ENCODE measurements at places on chromosomes 12 and 14.

- no peak for DNase-seq
These were observed 19.9 kb downstream of the BDKRB2 start for GRCh38 chr14:96224480-96225096.

- DNase-seq: no peak
These were observed 1.2 kb downstream of the GLT8D2 start for GRCh38 chr12:104048811-104049210.

GRCh38 chr14:53365486-53366130, 212.5 kb upstream of the DDHD1 start:
- DNase-seq: no peak

DNA sequence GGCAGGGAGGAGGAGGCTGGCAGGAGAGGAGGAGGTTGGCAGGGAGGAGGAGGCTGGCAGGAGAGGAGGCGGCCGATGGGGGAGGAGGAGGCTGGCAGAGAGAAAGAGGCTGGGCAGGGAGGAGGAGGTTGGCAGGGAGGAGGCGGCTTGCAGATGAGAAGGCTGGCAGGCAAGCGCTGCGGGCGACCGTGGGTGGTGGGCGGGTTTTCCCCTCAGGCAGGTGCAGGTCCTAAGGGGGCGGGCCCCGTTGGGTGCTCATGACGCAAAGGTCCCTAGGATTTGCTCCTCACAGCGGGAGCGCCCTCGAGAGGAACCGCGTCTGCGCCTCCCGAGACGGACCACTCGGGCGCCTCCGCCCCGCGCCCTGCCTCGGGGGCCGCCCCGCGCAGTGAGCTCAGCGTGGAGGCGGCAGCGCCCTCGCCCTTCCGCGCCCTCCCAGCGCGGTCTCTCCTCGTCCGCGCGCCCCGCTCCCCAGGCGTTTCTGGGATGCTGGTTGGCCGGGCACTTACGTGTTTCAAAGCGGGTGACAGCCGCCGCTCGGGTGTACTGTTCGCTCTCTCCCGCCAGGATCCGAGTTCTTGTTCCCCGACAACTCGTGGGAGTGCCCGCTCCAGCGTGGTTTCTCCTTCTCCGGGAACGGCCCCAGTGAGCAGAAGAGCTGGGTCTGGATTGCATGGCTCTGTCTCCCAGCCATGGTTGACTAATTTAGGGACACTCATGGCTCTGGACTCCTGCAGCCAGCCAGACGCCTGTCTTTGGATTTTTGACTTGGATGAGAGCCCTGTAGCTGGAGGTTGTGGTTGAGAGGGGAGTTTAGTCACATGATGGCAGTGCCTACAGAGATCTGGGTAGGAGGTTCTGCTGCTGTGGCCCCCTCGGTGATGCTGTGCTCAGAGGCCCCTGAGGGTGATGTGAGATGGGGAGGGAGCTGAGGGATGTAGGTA, 64.1 kb upstream of the PPP4R3A start:
- peak; percentile 56 for DNase-seq

DNA sequence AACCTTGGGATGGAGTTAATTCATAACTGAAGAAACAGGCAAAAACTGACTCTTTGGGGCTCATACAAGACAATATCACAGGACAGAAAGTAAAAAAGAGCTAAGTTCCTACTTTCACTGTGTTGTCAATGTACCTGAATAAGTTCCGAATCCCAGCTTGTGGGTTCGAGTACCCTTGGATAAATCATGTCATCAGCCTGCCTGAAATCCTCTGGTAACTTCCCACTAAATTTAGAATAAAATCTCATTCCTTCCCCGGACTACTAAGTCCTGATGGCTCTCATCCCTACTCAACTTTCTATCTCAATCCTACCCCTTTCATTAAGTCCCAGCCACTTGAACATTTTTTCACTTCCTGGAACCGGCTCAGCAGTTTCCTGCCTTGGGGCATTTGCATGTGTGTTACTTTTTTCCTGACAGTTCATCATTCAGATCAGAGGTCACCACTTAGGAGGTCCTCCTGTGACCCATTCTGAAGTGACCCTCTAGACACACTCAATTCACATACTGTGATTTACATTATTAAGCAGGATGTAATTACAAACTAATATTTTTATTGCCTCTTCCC, 12.7 kb downstream of the ERP29 start:
- no peak for DNase-seq

- DNase-seq: peak; percentile 7
These were observed 31.1 kb upstream of the MON2 start for GRCh38 chr12:62435303-62436163.

DNA sequence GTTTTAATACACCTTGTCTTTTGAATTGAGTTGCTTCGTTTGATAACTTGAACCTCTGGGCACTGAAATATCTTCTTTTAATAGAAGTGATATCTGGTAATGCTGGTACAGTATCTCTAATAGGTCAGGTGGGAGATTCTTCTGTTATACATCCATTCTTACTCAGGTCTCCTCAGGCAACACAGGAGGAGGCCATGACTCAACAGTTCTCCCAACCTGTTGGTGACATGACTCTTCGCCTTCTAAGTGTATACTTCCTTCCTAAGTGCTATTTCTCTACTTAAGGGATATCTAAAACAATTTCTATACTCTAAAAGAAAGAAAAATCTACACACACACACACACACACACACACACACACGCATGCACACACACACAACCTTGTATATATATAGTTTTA, 509.1 kb downstream of the PCNX1 start:
- DNase-seq: no peak

- DNase-seq: no peak
These were observed 228.1 kb downstream of the KCNC2 start for GRCh38 chr12:74981541-74981940.

GRCh38 chr14:96965885-96966595, 168.9 kb downstream of the VRK1 start:
- DNase-seq: no peak

DNA sequence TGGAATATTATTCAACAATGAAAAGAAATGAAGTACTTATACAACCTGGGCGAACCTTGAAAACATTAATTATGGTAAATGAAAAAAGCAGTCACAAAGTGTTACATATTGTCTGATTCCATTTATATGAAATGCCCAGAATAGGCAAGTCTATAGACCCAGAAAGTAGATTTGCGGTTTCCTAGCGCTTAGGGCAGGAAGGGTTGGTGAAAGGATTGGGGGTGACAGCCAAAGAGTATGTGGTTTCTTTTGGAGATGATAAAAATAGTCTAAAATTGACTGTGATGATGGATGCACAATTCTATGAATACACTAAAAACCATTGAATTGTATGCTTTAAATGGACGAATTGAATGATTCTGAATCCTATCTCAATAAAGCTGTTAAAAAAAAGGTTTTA, 55.8 kb downstream of the RESF1 start:
- no peak for DNase-seq

DNA sequence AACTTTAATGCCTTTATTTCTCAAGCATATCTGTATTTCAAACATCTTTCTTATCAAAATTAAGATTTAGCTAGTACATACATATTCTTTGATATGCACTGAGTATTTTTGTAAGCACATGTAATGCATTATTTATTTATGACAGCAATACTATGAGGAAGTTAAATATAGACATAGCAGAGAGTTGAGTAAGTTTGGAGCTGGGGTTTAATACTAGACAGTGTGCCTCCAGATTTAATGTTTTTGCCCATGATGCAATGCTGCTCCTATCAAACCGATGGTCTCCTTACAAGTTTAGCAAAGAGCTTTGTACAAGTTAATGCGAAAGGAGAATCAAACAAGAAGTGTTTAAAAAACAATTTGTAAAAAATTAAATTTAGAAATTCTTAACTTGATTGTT, 826.6 kb upstream of the MGAT4C start:
- DNase-seq: no peak

DNA sequence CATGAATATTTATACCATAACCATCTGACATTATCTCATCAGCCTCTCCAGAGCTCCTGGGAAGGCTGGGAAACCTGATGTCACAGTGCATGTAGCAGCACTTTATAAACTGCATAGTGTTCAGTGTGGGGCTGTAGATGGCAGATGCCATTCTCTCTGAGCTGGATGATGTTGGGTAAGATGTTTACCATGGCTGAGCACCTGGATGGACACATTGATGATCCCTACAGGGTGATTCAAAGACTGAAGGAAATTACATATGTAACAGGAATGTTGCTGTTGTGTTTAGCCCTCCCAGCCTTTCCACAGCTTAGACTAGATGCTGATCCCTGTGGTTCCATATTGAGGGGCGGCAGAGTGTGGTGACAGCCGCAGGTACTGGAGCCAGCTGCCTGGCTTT, 37.4 kb downstream of the IFT43 start:
- DNase-seq: no peak

DNA sequence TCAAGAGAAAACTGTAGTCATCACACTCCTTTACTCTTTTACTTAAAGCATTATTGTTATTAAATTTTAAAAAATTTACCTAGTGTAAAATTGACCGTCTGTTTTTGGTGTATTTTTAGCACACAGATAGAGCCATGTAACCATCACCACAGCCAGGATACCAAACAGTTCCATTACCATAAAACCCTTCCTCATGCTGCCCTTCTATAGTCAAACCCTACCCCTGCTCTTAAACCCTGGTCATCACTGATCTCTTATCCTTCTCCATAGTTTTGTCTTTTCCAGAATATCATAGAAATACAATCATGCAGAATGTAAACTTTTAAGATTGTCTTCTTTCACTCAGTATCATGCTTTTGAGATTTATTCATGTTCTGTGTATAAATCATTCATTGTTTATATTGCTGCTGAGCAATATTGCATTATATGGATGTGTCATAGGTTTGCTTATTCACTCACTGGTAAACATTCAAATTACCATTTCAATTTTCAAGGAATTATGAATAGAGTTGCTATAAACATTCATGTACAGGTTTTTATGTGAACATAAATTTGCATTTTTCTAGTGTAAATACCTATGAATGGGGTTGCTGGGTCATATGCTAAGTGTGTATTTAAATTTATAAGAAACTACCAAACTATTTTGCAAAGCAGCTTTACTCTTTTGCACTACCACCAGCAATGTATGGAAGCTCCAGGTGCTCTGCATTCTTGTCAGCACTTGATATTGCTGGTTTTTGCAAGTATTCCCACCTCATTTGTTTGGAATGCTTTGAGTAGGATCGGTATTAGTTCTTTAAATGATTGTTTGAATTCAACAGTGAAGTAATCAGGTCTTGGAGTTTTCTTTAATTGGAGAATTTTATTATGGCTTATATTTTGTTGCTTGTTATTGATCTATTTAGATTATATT, 125.5 kb downstream of the LMNTD1 start:
- DNase-seq: no peak

GRCh38 chr14:52153939-52154338, 85.1 kb upstream of the NID2 start:
- no peak for DNase-seq

- DNase-seq: no peak
These were observed 1.1 kb downstream of the ANO6 start for GRCh38 chr12:45216983-45217485.

DNA sequence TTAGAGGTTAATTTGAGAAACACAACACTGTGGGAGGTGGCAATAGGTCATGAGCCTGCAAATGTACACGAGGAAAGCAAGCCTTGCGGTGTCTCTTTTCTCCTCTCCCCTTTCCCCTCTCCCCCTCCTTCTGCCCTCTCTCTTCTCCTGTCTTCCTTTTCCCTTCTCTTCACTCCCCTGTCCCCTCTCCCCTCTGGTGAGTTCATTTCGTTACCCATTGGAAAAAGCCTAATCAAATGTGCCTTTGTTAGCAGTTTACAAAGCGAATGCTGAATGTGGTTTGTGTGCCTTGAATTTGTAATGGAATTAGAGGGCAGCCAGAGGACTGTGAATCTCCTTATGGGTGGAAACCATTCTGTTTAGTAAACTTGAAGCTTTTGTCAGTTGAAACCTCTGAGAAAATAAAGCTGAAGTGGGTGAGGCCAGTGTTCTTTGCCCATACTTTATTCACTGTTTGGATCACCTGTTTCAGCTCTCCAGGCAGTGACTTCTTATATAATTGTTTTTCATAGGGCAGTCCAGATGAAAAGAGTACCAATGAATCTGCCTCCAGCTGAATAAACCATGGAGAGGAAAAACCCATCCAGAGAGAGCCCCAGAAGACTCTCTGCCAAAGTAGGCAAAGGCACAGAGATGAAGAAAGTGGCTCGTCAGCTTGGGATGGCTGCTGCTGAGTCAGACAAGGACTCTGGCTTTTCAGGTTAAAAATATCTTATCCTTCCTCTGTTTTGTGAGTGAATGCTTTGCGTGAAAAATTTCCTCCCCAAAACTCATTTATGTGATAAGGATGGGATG, 7.3 kb downstream of the CIPC start:
- no peak for DNase-seq

DNA sequence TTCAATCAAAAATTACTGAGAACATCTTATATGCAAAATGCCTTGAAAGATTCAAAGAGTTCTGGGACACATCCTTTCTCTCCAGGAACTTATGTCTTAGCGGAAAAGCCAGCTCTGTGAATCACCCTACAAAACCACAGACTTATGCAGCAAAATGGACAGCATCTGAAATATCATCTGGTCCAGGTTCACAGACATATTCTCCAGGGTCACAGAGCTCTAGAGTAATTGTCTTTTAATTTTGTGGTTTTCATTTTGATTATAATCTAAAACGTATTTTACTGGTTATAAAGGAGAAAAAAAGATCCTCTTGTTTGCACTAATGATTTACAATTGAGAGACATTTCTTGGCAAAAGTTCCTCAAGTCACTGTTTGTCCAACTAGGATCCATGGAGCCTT, 246.2 kb downstream of the MSRB3 start:
- no peak for DNase-seq

- DNase-seq: no peak
These were observed 10.2 kb downstream of the MARS1 start for GRCh38 chr12:57498132-57498502.

DNA sequence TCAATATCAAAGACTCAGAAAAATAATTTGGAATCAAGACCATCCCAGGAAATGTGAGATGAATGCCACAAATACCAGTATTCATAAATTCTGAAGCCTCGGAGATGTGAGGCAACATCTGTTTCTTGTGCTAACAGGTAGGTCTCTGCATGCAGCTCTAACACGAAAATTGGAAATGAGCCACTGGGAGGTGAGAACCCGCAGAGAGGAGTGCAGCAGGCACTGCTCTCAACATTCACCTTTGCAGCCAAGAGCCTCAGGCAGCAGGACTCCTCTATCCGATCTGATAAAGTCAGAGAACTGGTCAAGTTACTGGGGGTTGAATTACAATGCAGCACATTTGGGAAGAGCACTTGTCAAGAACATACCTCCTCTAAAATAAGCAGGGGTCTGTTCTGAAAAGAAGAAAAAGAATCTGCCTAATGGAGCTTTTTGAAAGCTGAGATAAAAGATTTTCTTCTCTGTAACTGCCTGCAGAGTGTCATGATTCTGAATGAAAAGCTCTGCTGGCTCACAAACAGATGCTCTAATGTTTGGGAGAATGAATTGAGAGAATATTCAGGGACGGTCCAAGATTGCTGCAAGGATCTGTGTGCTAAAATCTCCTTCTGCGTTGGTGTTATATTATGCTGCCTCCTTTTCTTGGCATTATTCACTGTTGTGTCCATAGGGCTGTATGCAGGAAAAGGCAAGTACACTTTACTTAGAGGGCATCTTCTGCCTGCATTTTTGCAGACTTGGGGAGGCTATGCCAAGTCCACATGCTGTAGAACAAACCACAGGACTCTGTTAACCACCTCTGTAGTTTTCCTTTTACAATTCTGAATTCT, 209.6 kb upstream of the KRR1 start:
- no peak for DNase-seq
